ENCODE measurements at places on chromosomes 2 and 18.
A peak's percentile ranks its signal among the peaks of the same experiment; 100 is the strongest.

- DNase-seq, result no peak
Measured at GRCh38 chr2:10675131-10675530, 14.6 kb downstream of the NOL10 start.

DNA sequence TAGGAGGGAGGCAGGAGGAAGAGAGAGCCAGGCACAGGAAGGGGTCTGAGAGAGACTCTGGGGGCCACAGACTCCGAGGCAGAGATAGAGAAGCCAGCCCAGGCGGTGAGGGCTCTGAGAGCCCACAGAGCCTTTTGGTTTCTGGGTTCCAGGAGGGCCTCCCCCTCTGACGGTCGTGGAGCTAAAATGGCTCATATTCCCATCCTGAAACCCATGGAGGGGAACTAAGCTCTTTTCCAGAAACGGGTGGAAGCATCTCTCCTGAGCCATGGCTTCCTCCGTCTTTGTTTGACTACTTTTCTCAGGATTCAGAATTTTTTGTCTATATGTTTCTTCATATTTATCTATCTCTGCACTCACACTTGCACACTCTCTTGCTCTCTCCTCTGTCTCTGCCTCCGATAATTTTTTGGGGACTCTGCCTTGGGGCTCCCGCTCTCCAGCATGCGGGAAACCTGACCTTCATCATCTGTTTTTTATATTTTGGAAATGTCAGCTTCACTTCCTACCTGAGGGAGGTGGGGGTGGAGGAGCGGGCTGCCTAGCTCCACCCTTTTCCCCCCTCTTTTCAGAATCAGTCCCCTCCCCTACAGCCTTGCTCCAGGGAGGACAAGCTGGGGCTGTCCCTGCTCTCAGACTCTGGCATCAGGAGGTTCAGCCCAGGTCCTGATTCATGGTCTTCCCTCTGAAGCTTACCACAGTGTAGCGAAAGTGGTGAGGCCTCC is 5.0 kb upstream of the PKDCC start:
- DNase-seq, result no peak

DNA sequence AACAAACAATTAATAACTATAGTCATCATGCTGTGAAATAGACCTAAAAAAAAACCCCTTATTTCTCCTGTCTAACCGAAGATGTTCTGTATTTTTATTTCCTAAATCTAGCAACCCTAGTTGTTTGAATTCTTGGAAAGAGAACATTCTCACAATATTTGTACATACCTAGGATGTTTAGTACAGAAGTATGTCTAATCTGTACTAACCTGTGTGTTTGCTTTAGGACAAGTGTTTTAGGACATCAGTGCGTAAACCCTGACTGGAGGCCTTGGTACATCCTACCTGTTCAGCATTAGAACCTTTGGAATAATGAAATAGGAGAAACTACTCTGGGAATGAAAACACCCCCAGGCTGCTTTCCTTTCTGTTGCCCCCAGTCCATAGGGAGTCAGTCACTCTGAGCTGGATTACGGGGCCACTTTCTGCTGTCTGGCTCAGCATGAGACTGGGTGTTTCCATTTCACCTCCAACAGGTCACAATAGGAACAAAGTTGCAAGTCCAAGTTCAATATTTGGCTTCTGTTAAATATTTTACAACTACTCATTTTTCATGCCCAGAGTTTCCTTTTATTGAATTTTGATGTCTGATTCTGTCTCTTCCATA is 114.7 kb downstream of the MTX2 start:
- no peak for DNase-seq

DNA sequence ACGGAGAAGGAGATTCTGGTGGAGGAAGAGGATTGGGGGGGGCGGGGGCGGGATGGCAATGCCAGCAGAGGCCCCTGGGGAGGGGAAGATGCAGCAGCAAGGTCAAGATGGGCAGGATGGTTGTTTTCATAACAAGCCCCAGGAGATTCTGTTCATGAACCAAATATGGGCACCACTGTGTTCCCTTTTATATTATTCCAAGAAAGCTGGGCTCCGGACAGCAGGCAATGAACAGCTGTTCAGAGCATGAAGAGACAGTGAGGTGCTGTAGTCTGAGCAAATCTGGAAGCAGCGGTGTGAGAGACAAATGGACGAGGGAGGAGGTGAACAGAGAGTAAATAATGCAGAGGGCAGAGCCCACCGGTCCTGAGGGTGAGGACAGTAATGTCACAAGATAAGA is 20.0 kb downstream of the UXS1 start:
- no peak for DNase-seq

GRCh38 chr18:56067969-56068671 is 480.1 kb upstream of the TCF4 start:
- DNase-seq, result peak; percentile 77

DNA sequence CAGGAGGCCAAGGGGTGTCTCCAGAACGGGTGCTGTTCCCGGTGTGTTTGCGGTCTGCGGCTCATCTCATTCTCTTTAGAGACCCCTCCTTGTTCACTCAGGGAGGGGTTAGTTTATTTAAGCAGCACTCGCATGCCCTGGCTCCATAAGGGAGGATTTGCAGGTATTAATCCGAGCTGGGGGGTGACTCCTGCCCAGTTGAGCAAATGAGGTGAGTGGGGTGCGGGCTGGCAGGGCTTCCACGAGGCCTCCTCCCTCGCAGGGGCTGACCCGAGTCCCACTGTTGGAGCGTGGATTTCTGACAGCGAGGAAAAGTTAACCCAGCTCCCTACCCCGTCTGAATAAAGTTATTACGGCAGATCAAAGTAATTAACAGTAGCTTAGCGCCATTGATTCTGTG is 371.8 kb upstream of the SALL3 start:
- DNase-seq, result no peak

DNA sequence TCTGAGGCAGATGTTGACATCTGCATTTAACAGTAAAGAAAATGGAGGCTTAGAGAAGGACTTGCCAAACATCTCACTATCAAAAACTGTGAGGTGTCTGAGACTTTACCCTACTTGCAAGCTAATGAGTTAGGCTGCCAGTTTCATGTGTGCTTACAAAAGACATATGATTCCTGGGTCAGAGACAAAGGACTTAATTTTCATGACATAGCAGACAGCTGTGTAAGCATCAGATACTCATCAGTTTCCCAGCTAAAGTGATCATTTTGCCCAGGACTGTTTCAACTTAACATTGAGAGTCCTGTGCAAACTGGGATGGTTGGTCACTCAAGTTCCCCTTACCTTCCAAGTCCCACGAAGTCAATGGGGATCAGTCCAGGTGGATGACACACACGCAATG is 18.9 kb upstream of the DAPL1 start:
- no peak for DNase-seq

- DNase-seq, result no peak
Measured at GRCh38 chr2:19635951-19636510, 265.8 kb downstream of the TTC32 start.

GRCh38 chr2:241139531-241140444 is 9.5 kb downstream of the PASK start:
- no peak for DNase-seq

DNA sequence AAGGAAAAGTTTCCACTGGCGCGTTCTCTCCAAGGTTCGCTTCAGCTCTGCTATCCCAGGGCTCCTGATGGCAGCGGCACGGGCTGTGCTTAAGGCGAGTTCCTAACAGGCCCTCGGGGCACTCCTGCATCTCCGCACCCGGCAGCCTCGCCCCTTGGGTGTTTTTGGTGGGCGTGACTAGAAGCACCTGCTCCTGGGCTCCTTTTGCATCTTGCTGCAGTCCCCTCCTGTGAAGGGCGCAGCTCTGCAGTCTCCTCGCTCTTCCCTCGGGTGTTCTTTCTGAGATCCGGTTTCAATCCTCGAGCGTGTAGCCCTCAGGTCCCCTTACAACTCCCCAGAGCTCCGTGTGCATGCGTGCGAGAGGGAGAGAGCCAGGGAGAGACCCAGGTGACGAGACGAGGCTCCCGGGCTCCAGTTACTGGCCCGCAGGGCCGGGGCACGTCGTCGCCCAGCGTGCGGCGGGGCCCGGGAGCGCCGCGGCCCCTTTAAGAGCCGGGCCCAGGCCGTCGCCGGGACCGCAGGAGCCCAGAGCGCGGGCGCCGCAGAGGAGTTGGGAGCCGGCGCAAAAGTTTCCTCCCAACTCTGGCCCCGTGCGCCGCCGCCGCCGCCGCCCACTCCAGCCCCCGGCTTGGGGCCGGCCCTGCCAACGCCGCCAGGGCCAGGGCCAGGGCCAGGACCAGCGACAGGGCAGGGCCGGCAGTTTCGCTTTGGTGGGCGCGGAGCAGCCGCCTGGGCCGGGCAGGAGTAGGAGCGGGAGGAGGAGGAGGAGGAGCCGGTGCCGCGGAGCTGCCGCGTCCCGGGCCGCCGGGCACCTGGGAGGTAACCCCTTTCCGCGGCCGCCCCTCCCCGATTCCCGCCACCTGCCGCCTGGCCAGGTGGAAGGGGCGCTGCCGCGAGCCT is at the start of gene PARD3B:
TSS of gene PARD3B (plus strand) at position 515 of the 900 bp plus-strand sequence. CDS start 525 bp downstream, outside the sequence.
- DNase-seq, result no peak

DNA sequence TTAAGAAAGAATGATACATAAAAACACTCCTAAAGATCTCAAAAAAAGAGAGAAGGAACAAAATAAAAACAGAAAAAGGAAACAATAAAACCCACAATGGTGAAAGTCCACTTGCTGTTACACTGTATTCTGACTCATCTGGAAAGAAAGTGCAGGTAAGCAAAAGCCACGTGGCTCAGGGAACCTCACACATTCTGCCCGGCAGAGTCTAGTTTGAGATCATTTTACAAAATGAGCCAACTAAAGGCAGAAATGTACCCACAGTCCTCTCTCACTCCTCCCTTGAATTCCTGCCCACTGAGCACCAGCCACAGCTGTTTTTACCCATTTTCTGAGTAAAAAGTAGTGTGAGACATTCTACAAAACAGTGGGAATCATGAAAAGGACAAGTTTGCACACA is 10.0 kb downstream of the KCNH7 start:
- no peak for DNase-seq

DNA sequence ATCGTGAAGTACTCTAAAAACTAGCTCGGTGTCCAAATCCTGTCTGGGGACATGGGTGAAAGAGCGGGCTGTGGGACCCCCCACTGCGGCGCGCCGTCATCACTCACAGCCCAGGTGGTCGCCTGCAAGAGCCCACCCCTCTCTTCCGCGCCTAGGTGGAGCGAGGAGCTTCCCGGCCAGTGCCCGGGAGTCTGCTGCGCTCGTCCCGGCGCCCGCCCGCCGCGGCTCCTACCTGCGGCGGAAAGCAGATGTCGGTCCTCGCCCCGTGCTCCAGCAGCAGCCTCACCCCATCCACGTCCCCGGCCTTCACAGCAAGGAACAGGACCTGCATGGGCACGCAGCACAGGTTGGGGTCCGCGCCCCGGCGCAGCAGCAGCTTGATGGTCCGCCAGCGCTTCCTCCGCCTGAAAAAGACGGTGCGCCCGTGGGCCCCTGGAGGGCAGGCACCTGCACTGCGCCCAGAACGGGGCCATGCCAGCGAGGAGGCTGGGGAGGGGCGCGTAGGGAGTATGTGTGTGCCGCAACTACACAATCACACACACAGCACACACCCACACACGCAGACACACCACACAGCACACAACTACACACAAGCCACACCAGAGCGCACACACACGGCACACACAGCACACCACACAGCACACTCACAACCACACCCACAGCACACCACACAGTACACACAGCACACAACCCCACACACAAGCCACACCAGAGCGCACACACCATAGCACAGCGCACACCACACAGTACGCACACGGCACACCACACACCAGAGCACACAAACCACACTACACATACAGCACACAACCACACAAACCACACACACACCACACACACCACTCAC is 37.4 kb downstream of the ANKMY1 start:
- no peak for DNase-seq

DNA sequence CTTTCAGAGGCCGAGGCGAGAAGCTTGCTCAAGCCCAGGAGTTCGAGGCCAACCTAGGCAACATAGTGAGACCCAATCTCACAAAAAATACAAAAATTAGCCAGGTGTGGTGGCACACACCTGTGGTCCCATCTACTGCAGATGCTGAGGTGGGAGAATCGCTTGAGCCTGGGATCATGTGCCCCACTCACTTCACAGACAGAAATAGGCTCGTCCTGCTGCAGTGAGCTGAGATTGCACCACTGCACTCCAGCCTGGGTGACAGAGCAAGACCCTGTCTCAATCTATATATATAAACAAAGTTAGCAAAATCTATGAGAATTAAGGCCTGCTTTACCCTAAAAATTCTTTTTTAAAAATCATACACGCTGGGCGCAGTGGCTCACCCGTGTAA is 50.8 kb downstream of the TEX44 start:
- DNase-seq, result no peak

DNA sequence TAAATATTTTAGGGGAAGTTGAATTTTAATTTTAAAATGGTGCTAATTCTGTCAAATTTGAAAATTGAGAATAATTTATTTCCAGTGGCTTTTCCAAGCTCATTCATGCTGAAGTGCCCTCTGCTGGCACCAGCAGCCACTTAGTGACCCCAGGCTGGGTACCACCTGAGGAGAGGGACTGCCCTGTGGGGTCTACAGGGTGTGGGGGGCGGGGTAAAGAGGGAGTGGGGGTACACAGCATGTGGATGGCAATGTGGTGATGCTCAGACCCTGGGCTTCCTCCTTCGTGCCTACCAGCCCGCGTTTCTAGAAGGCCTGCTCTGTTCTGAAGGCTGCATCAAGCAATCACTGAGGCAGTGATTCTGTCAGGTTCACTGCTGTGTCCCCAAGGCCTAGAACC is 45.1 kb upstream of the SCLY start:
- DNase-seq, result no peak

- DNase-seq, result no peak
Measured at GRCh38 chr2:26169681-26170414, 3.0 kb upstream of the GAREM2 start.

GRCh38 chr2:162317861-162318327 is 590 bp downstream of the IFIH1 start:
- DNase-seq, result no peak

- DNase-seq, result no peak
Measured at GRCh38 chr2:230773039-230773773, 60.6 kb downstream of the CAB39 start.

DNA sequence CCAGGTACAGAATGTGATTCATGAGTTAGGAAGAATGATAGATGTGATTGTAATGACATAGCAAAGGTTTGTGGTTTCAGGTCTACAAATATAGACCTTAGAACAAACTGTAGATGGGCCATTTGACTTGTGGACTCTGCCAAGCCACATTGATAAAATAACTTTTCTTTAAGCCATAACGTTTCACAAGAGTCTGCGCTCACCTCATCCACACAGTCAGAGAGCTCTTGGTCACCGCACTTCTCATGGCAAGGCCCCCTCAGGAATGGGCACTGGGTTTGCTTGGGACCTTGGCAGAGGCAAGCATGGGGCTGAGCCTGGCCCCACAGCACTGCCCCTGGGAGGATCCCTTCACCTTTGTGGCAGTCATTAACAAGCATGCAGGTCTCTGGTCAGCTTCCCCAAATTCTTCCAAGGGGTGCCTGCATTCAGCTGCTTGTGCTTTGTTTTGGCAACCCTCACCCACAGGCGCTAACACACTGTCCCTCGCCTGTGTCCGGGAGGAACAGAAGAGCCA is 14.0 kb downstream of the ARMC9 start:
- no peak for DNase-seq

DNA sequence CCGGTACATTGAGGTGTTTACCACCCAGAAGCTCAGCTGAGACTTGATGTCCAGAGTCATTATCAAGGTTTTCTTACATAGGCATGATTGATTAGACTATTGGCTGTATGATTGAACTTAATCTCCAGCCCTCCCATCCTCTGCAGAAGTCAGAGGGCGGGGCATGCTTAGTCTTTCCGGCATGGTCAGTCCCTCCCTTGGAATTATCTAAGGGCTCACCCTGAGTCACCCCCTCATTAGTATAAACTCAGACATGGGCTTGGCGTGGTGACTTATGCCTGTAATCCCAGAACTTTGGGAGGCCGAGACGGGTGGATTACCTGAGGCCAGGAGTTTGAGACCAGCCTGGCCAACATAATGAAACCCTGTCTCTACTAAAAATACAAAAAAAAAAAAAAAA is 243.9 kb downstream of the VAPA start:
- DNase-seq, result no peak
